ENCODE measurements at places on chromosomes 1 and 21.
A peak's percentile ranks its signal among the peaks of the same experiment; 100 is the strongest.

DNA sequence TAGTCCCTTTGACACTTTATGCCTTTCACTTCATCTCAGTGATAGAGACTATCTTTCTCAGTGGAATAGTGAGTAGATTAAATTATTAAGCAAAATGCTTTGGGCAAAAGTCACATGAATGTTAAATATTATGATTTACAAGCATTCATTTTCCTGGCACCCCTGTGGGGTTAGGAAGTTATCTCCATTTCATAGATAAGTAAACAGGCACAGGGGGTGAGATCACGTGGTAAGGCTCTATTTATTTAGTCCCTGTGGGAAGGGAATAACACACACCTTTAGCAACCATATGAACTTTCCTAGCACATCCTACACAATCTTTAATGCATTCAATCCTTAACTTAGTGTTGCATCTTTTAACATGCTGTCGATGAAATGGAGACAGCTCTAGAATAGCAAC lies 12.3 kb downstream of the PSMB2 start:
- DNase-seq, result no peak

DNA sequence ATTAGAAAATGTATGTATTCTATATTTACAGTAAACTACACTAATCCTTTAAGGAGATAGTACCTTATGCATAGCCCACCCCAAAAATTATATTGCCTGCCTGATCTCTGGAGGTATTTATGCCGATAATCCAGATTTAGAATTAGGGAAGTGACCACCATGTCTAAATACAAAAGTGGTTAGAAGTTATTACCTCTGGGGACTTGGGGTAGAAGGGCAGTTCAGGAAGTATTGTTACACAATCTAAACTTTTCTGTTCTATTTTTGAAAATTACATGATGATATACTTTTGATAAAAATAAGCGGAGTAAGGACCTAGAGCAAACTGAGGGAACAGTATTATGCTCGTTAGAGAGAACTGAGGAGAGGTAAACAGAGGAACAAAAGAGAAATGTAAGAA lies 90.5 kb upstream of the ZP4 start:
- no peak for DNase-seq

- DNase-seq, result no peak
Observed at GRCh38 chr21:46038341-46038829, 56.8 kb downstream of the COL6A1 start.

- DNase-seq, result no peak
Observed at GRCh38 chr1:20552728-20553445, 514 bp downstream of the FAM43B start.

DNA sequence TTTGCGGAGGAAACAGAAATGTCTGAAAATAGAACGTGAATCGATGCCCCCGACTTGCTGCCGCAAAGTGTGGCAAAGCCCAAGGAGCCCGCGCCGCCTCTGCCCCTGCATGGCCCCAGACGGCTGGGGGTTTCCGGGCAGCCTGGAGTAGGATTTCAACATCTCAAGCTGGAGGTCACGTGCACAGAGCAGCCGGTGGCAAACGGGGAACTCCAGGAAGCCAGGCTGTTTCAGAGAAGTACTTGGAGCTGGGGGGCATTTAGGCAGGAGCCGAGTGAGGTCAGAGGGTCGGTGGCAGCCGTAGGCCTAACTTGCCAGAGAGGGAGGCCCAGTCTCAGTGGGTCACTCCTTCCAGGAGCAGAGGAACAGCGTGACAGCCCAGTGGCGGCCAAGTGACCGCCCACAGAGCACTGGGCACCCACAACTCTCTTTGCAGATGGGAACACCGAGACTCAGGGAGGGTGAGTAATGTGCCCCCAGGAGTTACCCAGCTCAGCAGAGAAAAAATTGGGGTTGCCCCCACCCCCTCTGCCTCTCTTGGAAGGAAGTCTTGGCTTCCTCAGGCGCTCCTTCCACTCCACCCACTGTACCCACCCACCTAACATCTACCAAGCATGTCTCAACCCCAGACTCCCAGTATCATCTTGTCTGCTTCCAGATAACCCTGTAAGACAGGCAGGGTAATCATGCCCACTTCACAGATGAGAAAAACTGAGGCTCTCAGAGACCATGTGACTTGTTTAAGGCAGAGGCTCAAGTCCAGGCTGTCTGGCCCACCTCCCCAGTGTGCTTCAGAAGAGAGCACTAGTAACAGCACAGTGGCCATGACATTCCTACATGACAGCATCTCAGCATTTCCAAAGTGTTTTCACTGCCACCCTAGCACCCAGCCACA lies 179.4 kb downstream of the HIVEP3 start:
- DNase-seq, result peak; percentile 95

- DNase-seq, result no peak
Observed at GRCh38 chr1:9609998-9610397, 21.3 kb downstream of the TMEM201 start.

DNA sequence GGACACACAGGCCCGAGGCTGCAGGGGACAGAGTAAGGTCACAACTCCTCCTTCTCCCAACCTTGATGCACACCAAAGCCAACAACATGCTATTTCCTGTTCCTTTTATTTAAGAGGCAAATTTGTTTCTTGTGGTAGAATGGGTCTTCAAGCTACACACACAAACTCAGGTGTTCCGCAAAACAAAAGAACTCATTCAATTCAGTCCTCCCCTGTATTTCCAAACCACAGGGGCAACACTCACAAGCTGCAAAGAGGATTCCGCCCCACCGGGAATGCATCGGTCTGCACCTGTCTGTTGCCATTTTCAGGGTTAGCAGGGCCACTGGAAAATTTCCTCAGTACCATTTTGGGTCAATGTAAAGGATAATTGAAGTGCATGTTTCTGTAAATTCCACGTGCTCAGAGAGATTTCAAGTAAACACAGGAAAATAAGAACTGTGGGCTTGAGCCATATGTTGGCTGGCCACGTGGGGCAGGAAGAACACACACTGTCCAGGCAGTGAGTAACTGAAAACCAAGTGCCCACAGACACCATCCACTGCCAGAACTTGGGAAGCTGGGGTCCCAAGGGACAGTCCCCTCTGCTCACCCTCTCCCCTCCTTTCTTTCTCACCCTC lies 145.2 kb upstream of the ERG start:
- no peak for DNase-seq

DNA sequence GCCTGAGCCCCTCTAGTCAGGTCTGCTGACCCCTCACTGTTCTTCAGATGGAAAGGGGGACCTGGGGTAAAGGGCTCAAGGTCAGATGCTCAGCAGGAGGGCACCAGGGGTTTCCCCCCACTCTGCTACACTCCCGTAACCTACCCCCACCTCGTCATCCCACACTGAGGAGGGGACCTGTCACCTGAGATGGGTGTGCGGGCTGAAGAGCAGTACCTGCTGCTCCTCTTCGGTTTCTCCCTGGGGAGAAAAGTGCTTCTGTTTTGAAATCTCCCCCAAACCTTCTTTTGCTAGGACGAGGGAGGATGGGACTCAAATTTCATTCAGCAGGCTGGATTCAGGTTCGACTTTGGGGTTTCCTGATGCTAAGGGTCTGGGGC lies 65.2 kb downstream of the SYT2 start:
- no peak for DNase-seq

DNA sequence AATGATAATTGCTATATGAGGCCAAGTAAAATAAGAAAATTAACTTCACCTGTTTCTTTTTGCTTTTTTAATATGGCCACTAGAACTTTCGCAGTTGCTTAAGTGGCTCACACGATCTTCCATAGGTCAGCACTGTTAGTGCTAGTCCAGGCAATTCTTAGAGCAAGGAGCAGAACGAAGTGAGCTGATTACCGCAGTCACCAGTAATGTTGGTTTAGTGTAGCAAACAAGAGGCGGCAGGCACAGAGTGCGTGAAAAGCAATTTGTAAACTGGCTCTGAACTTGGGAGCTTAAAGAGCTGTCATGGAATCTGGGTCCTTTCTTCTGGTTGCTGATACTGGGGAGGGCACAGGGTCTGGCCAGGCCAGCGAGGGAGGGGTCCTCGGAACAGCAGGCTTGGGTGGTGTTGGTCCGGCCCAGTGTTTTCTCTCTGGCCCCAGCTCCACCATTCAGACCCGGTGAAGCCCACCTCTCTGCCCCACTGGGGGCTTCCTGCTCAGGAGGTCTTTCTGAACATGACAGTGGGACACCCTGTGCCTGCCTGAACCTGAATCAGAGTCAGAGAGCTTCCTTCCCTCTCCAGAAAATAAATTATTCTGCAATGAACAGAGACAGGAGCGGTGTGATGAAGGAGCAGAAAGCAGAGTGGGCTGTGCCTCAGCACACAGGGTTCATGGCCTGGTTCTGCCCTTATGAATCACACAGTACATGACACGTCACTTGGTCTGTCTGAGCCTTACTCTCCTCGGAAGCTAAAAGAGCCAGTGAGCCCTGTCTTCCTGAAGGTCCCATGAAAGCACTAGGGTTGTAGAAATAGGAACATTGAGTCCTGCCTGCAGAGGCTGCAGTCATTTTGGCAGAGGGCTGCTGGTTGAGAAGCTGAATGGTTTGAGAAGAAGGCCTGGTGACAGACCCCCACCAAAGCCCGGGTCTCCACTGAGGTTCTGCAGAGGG lies 11.9 kb downstream of the ETS2 start:
- DNase-seq, result peak; percentile 67
